ENCODE measurements at places on chromosomes 4 and X.
A peak's percentile ranks its signal among the peaks of the same experiment; 100 is the strongest.

- DNase-seq = no peak
Measured at GRCh38 chrX:21493226-21493830, 119.1 kb downstream of the CNKSR2 start.

GRCh38 chr4:153676486-153676885 lies 7.6 kb upstream of the TLR2 start:
- no peak for DNase-seq

DNA sequence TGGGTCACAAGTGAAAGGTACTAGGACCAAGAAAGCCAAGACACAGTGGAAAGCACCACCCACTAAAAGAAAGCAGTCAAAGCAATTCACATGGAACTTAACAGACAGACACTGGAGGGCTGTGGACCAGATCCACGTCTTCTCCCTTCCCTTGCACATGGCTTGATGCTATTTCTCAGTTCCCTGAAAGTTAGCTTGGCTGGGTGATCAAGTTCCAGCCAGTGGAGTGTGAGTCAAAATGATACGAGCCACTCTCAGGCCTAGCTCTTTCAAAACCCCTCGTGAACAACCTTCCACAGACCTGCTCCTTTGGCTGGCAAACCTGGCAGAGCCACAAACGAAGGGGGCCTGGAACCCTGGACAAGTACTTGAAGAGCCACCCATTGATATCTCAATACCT lies 52.0 kb downstream of the RELL1 start:
- DNase-seq = no peak

- DNase-seq = no peak
Measured at GRCh38 chr4:140137671-140138070, 16.3 kb downstream of the MAML3 start.

GRCh38 chr4:186144946-186145569 lies 40.6 kb downstream of the FAM149A start:
- peak; percentile 14 for DNase-seq

DNA sequence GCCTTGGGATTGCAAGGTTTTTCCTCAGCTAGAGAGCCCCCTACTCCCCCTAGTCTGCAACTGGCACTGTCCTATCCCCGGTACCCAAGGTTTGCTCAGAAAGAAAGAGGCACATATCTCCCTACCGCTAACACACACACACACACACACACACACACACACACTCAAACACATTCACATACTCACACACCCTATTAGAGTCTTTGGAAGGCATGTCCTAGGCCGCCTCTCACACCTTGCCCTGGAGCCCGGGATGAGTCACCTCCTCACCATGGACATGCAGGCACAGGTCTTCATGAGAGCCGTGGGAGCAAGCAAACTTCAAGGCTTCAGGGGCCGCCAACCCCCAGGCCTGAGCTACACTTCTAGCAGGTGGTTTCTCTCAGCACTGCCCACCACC lies 49.2 kb downstream of the PJA1 start:
- DNase-seq = no peak

DNA sequence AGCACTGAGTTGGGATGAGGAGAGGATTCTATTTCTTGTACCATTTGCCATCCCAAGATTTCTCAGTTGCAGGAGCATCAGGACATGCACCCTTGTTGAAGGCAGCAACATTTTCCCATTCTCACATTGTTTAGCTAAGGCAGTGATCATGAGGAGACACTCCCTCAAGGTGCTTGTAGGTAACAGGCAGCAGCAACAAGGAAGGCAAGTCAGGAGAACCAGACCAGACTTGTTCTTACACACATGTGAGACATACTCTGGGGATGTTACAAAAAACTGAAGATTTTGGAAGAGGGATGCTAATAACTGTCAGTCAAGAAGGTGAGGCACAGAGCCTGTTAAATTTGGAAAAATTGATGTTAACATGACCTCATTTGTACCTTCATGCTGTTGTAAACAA lies 15.5 kb upstream of the HPGDS start:
- no peak for DNase-seq

DNA sequence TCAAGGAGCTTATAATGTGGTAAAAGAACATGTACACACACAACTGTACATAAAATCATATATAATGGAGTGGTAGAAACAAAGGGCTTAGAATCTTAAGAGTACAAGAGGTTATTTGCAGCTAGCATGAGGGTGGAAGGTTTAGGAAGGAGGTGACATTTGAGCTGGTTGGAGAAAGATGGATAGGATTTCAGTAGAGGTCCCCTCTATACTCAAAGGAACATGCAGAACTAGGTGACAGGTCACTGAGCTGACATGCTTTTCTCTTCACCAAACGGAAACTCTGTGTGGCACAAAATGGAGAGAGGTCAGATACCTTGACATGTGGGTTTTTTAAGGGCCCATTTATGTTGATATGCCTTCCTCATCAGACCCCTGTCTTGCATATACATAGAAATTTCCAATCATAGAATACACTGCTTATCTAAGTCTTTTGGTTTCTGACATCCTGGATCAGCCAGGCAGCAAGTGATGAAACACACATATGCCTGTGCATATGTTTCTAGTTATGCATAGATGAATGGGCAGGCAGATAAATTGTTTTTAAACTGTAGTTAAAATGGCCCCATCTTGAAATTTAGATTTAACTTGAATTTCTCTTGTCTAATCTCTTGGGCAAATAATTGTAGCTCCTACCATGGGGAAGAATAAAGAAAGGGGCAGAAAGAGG lies 29.3 kb downstream of the CLCN5 start:
- no peak for DNase-seq

GRCh38 chrX:67607466-67607865 lies 63.6 kb downstream of the AR start:
- DNase-seq = no peak

DNA sequence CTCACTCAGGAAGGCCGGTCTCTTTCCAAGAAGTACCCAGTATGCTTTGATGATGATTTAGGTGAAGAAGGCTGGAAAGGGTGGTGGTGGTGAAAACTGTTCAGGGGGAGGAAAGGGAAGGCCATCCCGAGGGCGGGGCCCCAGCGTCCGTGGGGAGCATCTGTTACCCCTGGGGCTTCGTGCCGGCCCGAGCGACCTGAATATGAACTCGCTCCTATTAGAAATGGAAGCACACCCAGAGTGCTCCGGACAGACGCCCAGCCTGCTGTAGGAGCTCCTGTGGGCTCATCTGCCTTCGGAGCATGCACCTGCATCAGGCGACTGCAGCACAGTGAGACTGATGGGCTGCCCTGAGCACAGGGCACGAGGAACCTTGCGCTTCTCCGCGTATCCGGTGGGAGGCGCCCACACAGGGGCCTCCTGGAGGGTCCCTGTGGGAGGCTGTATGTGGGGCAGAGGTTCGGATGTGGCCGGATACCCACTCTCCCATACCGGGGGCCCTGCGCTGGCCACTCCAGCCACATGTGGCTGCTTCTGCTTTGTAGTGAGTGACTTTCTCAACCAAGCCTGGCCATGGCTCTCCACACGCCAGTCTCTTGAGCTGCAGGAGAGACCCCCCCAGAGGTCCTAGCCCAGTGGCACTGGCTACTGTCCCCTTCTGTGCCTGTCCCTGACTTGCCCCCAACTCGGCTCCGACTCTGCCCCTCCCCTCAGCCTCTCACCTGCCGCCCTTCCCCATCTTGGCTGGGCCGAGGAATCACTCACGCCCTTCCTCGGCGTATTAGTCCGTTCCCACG lies 36.7 kb downstream of the FGFRL1 start:
- DNase-seq = no peak

DNA sequence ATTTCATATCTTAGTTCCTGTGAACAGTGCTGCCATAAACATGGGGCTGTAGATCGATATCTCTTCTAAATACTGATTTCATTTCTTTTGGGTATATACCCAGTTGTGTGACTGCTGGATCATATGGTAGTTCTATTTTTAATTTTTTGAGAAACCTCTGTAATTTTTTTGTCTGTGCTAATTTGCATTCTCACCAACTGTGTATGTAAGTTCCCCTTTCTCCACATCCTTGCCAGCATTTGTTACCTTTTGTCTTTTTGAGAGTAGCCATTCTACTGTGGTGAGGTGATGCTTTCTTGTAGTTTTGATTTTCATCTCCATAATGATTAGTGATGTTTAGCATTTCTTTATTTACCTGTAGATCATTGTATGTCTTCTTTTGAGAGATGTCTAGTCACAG lies 2086.5 kb upstream of the TENM3 start:
- DNase-seq = no peak

DNA sequence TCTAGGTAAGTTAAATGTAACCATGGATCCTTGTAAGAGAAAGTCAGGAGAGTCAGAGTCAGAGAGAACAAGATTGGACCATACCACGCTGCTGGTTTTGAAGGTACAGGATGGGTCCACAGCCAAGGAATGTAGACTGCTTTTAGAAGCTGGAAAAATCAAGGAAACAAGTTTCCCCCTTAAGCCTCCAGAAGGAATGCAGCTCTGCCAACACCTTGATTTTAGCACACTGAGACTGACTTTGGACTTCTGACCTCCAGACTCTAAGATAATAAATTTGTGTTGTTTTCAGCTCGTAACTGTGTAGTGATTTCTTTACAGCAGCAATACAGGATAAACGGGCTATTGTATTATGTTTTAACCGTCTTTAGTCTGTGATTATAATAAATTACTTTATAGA lies 108.0 kb upstream of the USP38 start:
- DNase-seq = no peak

- no peak for DNase-seq
Measured at GRCh38 chr4:140049849-140050637, 103.9 kb downstream of the MAML3 start.

DNA sequence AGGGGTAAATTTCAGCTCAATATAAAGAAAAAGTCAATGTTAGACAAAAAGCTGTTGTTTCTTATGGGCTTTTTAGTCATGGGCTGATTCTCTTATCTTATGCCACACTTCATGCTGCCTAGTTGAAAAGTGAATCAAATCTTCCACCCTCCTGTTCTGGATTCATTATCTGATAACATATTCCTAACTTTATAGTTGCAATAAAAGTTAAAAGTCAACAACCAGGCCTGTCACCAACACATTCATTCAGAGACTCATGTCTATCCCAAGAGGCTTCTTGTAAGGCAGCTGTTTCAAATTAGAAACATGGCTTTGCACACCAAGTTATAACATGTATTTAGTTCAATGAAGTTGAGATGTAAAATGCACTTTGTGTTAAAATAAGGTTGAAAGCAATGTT lies 243.8 kb downstream of the ADAMTS3 start:
- no peak for DNase-seq

GRCh38 chrX:2697741-2698299 lies 6.7 kb downstream of the CD99 start:
- no peak for DNase-seq

- DNase-seq = no peak
Measured at GRCh38 chr4:114694770-114695169, 96.2 kb downstream of the UGT8 start.

- DNase-seq = no peak
Measured at GRCh38 chr4:108160741-108161352, 7.9 kb downstream of the LEF1 start.

DNA sequence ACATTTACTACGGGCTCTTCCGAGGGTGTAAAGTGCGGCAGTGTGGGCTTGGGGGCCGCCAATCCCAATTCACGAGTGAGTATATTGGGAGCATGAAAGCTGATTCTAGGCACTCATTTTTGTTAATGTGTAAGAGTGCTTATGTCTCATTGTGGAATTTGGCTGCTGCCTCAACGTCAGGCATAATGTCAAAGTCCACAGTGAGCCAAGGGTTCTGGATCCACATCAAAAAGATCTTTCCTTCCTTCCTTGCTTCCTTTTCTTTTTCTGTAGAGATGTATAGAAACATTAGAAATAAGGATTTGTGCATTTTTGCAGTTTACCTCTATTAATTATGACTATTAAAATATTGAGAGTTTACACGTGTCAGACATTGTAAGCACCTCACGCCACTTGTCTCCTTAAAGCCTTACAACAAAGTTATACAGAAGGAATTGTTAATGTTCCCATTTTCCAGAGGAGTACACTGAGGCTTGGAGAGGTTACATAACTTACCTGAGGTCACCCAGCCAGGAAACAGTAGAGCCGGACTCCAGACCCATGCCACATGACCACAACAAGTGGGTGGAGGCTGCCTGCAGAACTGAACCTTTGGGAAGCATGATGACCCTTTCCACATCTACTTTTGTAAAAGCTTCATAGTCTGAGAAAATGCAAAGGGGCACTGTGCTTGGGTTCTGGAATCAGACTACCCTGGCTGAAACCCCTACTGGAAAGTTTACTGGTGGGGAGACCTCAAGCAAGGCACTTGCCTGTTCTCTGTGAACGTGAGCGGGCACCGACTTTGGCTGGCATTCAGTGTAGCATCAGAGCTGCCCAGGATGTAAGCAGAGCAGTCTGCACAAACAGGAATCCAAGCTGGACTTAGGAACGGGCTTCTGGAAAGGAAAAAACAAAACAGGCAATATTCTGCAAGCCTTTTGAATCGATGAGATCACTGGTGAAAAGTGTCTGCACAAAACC lies 761 bp downstream of the CLRN2 start:
- no peak for DNase-seq

- DNase-seq = no peak
Measured at GRCh38 chrX:125651426-125651825, 331.8 kb downstream of the TEX13C start.

- DNase-seq = no peak
Measured at GRCh38 chr4:2049811-2050210, 9.3 kb upstream of the NAT8L start.

DNA sequence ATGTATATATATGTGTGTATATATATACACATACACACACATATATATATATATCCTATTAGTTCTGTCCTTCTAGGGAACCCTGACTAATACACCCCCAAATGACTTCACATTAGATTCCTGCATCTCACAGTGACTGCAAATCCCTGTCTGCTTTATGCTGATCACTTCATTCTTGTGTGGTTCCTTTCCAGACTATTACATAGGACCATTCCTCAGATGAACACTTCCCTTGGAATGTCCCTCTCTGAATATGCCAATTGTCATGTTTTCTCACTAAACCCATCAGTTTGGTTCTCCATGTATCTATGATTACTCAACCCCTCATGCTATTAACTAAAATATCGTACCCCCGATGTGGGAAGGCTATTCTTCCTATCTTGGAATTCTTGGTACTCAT lies 605.2 kb upstream of the NR3C2 start:
- DNase-seq = no peak

DNA sequence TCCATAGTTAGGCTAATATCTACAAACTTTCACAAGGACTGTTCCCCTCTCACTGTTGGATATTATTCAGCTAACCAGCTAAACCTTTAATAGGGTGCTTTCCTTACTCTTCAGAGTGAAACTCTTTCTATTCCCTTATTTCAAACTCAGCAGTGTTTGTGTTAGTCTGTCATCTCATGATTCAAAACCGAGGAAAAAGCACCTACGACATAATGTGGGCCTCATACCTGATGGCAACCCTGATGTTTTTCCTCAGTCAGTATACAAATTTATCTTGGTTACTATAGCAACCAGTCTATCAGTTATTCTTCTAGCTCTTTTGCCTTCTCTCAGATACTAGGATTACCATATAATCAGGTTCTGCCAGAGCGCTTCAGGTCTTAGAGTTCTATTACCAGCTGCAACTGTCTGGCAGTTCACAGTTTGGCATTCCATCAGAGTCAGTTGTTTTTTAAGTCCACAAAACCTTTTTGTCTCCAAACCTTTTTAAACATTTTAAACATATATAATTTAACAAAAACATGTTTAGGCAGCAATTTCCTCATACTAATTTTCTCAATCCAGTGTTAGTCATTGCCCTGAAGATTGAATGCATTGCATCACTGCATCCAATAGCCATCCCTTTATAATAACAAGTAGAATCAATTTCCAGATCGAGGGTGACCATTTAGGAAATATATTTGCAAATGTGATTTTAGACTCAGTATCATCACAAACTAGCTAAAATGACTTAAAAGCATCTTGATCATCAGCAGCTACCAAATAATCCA lies 7.4 kb downstream of the WDR44 start:
- no peak for DNase-seq

Measured in stimulated activated CD4-positive, alpha-beta T cell treated with anti-CD3 and anti-CD28 coated beads, Interleukin-4, amount 100 ng/mL, for 1 hour (primary cell).